Suppressor macrophage treated with lipopolysaccharide for 4 hours (primary cell): ENCODE measurements at places on chromosomes 6 and 20.

- no peak for DNase-seq
These were observed 111.0 kb downstream of the SOBP start for GRCh38 chr6:107600936-107601335.

DNA sequence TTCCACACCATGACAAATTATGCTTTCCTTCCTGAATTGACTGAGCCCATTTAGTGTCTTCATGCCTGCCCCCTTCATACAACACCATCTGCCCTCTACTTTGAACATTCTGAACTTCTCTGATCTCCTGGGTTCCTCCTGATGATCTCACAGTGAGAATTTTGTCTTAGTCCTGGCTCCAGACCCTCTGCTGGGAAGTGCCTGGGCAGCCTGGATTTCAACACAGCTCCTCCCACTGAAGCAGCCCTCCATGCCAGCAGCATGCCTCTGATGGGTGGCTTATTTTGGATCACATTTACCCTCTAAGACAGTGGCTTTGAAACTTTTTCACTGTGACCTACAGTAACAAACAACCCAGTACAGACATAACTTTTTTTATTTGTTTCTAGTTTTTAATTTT is 41.5 kb downstream of the DSE start:
- DNase-seq = peak; percentile 45

DNA sequence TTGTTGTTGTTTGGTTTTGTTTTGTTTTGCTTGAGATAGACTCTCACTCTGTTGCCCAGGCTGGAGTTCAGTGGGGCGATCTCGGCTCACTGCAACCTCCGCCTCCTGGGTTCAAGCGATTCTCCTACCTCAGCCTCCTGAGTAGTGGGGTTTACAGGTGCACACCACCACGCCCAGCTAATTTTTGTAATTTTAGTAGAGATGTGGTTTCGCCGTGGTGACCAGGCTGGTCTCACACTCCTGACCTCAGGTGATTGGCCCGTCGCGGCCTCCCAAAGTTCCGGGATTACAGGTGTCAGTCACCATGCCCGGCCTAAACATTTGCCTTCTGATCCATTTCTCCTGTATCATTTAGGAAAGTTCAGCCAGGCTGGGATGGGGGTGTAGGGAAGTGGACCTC is 17.7 kb downstream of the DUSP22 start:
- DNase-seq = no peak

- no peak for DNase-seq
These were observed 21.9 kb downstream of the RIMS1 start for GRCh38 chr6:71908162-71908765.

- DNase-seq = no peak
These were observed 176.2 kb upstream of the AHI1 start for GRCh38 chr6:135673501-135674309.

DNA sequence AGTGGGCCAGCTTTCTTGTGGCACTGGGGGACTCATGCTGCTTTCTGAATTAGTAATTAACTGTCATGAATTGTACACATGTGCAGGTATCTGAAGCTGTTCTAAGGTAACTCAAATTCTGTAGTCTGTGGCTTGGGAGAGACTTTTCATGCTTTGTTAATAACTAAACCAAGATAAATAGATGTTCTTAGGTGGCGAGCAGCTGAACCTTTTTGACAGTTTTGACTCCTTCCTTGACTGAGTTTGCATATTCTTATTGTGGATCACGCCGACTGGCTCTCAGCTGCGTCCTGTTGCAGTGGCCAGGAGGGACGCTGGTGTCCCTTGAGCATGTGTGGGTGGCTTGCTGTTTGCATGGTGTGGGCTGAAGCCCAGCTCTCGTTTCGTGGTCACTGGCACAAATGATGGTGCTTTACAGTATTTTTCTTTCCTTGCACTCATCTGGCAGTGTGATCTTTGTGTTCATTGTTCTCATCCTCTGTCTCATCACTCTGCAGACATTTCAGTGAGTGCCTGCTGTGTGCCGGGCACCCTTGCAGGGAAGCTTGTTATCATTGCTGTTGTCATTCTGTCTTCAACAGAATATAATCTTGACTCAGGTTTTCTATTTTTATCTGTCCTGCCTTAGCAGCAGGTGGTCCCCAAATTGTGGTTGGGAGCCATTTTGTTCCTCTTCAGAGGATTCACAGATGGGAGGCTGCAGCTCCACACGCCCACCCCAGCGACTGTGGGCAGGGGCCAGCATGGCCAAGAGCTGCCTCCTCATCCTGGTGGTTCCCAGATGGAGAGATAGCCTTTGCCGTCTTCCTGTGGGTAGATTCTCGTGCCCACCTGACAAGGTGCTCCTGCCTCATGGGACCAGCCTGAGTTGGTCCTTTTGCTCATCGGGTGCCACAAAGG is 39.6 kb downstream of the DUSP22 start:
- DNase-seq = no peak

DNA sequence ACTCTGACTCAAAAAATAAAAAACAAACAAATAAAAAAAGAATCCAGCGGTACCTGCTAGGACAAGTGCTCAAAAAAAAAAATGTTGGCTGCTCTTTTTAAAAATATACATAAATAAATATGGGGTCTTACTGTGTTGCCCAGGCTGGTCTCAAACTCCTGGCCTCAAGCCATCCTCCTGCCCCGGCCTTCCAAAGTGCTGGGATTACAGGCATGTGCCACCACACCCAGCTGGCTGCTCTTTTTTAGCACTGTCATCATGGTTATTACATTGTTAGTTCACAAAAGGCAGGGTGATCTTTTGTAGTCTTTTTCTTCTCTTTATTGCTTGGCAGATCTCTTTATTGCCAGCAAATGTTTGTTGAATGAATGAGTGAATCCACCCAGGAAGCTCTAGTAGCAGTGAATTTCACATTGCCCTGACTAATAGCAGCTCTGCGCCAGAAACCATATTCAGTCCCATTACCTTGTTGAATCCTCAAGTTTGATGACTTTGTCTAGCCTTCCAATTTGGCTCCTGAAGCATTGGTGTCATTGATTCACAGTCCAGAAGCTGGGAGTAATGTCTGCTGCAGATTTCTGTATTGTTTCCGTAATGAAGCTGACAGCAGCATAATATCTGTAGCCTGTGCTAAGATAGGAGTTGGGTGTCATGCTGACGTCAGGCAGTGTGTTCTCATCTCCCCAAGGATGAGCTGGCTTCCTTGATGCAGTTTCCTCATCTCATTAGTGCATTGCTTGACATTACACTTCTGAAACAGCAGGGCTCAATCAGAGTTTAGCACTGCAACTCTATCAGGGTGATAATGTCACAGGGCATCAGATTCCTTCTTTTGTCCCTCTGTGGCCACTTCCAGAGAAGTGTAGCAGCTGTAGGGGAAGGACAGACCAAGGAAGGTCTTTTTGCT is 84.9 kb upstream of the TGM3 start:
- DNase-seq = peak; percentile 96

GRCh38 chr6:21596949-21597682 is 3.6 kb downstream of the SOX4 start:
- DNase-seq = peak; percentile 59

DNA sequence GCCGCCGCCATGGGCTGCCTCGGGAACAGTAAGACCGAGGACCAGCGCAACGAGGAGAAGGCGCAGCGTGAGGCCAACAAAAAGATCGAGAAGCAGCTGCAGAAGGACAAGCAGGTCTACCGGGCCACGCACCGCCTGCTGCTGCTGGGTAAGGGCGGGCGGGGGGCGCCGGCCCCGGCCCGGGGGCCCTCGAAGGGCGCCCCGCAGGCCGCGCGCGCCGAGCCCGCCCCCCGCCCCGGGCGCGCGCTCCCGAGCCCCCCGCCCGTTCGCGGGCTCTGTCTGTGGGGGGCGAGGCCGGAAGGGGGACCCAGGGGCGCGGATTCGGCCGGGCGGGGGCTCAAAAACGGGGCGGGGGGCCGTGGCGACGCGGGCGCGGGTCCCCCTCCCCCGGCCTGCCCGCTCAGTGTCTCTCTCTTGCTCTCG is 39.2 kb downstream of the GNAS start:
- DNase-seq = no peak

- DNase-seq = no peak
These were observed 9.3 kb downstream of the WDR27 start for GRCh38 chr6:169692516-169692915.

DNA sequence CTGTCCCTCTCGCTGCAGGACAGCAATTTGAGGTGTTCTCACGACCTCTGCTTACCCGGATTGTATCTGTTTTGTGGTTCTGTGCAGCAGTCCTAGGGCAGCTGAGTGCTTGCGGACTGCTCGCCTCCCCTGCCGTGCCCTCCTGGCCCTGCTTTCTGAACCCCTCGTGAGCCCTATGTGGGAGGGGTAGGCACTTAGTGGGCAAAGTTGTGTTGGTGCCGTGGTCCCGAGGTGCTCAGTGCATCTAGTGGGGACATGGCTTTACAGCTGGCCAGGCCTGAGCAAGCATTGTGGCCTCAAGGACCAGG is 5.2 kb downstream of the TMEM181 start:
- no peak for DNase-seq

DNA sequence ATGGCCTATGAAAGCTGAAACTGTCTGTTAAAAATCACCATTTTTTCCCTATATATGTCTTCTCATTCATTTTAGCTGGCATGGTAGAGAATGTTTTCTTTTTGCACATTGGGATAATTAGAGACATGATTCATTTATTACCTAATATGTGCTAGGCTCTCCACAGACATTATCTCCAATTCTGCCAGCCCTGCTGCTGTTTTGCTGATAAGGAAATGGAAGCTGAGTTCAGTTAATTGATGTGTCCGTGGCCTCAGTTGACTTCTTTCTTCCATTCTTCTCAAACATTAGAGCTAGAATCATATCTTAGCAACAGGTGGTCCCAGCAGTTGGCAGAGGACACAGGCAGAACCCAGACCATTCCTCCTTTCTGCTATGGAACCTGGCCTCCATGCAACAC is 644.1 kb upstream of the CITED2 start:
- no peak for DNase-seq

DNA sequence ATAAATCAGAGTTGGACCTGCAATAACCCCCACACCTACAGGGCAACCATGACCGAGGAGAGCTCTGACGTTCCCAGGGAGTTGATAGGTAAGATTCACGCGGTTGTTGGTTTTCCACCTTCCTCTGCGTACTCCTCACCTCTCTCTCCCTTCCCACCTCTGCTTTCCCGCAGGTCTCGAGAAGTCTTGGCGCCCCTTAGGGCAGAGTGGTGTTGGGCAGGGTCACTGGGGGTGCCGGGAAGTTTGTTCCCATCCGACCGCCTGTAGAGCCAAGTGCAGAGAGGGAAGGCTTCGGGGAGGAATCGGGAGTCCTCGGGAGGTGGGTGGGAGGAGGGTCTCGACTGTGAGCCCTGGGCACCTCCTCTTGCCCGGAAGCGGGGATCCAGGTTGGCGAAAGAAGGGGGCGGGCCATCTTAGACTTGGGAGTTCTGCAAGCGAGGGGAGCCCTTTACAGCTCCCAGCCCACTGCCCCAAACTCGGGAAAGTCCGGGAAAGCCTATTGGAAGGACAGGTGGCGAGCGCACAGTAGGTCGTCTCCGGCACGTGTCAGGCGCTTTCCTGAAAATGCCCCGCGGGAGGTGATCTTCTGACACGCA is 672 bp downstream of the CARMIL1 start:
- no peak for DNase-seq

- DNase-seq = peak; percentile 78
These were observed 133.4 kb downstream of the CEBPB start for GRCh38 chr20:50323777-50324775.

GRCh38 chr6:7542065-7542873 is 798 bp downstream of the DSP start:
- peak; percentile 38 for DNase-seq

DNA sequence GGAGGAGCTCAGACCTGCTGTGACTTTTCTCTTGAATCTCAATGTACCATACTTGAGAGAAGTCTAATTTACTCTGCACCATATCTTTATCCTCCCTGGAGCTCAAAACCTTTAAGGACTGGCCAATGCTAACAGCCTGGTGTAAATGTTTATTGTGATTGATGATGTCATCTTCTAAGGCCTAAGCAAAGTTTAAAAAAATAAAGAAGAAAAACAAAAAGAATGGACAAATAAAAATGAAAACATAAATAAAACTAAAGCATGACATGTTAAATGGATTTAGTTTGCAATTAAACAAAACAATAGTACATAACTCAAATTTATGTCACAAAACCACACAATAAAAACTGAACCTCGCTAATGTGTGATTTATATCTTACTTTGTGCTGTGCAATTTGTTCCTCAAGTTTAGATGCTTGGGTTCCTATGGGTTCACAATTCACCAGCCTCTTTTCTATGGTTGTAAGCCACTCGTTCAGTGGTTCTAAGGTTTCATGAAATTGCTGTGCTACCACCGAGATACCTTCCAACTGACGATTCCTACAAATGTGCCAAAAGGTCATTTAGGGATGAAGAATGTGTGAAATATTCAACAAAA is 113.0 kb downstream of the DST start:
- DNase-seq = no peak

- DNase-seq = peak; percentile 50
These were observed 66.6 kb upstream of the CCDC167 start for GRCh38 chr6:37566111-37566949.

GRCh38 chr6:158793432-158793831 is 25.7 kb downstream of the EZR start:
- peak; percentile 36 for DNase-seq

DNA sequence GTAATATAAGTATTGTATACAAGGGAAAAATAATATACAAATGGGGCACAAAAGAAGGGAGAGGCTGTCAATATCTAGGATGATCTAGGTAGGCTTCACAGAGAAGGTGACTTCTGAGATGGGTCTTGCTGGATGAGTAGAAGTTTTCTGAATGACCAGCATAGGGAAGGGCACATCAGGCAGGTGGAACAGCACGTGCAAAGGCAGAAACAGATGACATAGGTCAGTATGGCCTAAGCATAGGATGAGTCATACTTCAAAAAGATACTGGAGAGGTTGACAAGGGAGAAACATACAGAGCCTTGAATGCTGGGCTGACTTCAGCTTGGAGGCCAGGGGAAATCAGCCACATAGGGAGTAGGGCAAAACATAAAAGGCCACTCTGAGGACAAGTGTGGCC is 31.9 kb upstream of the SIRPA start:
- DNase-seq = no peak

- DNase-seq = peak; percentile 80
These were observed 91.6 kb downstream of the PRND start for GRCh38 chr20:4813076-4813862.

GRCh38 chr6:20441921-20442320 is 40.2 kb downstream of the E2F3 start:
- no peak for DNase-seq

DNA sequence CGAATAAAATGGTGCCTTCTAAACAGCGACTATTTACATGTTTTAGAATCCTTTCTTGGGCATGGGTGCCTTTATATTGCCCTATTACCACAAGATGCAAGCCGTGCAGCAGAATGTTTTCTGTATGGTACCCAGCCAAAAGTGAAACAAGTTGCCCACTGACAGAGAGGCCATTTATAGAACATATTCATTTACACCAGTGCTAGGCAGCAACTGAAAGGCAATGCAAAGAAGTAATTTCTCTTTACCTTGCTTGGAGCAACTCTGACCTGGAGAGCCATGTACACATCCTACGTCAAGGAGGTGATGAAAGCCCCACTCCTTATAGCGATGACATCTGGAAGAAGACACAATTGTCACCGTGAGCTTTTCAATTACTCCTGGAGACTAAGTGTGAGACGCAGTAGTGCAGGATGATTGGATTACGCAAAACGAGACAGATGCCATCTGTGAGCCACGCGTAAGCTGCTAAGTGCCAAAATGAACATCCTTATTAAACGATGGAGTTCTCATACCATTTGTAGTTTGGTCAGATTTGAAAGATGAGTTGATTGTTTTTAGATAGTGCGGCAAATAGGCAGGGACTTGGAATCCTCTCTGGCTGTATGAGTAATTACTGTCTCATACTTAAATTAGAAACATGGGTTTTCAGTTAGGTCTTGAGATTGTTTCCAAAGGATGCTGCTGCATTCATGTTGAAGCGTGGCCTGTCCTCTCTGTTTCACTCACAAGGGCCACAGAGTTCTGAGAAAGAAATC is at the start of gene TMEM244:
TMEM244 (minus strand) TSS at position 408 of the 758 bp plus-strand sequence; CDS start at position 281, 127 bp downstream.
- no peak for DNase-seq

GRCh38 chr6:156773476-156773875 is 3.7 kb upstream of the ARID1B start:
- DNase-seq = no peak
